Foreskin keratinocyte (primary cell): ENCODE measurements at places on chromosomes 3 and 15.

DNA sequence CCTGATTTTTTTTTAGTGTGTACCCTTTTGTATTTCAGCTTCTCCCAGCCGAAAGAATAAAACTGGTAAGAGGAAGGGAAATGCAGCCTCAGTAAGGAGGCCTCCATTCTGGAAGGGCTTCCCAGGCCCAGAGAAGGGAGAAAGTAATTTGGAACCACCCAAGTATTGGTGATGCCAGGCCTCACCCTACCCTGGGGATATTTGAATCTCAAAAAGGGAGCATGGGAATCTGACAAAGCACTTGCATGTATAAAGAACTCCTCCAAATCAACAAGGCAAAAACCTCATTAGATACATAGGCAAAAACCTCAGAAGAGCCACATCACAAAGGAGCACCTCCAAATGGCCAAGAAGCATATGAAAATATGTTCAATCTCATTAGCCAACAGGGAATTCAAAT lies 68.8 kb upstream of the GLCE start:
- peak; percentile 34 for DNase-seq

GRCh38 chr3:53264718-53265117 lies 8.9 kb upstream of the TKT start:
- DNase-seq: no peak

- DNase-seq: peak; percentile 83
Measured at GRCh38 chr3:27311400-27311799, 57.8 kb downstream of the NEK10 start.

GRCh38 chr15:83559310-83559966 lies 94.5 kb upstream of the ADAMTSL3 start:
- DNase-seq: peak; percentile 43

- no peak for DNase-seq
Measured at GRCh38 chr15:39587731-39588530, 7.1 kb downstream of the THBS1 start.

GRCh38 chr3:116019254-116019763 lies 396.0 kb downstream of the GAP43 start:
- no peak for DNase-seq

DNA sequence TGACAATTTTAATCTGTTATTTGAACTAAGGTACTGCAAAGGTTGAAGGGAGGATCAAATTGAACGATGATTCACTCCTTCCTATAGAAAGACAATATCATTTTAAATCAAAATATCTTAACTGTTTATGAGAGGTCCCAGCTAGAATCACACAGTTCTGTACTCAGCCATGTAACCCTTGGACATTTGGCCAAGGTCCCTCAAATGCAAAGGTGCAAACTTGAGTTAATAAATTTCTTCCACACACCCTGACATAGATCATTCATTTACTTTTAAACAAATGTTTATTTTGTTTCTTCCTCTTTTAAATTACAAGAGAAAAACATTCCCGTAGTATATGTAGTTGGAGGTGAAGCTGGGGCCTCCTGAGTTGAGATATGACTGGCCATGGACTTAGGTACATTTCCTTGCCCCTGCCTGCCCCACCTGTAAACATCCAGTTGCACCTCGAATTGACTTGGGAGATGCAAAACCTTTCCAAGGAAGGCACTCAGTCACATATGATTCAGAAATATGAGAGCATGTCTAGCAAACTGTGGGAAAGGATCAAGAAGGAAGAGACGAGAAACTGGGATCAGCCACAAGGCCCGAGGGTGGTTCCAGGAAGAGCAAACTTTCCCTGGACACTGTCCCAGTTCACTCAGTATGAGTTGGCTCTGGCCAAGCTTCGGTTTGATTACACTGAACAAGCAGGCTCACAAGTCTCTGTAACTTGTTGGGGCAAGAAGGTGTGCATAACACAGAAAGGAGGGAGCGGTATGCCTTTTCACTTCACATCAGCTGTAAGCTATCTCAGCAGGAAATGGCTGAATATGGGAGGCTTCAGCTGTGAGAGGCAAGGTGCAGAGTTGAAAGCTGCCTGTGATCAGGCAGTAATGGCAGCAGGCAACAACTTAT lies 6.7 kb downstream of the TNFSF10 start:
- DNase-seq: peak; percentile 100

DNA sequence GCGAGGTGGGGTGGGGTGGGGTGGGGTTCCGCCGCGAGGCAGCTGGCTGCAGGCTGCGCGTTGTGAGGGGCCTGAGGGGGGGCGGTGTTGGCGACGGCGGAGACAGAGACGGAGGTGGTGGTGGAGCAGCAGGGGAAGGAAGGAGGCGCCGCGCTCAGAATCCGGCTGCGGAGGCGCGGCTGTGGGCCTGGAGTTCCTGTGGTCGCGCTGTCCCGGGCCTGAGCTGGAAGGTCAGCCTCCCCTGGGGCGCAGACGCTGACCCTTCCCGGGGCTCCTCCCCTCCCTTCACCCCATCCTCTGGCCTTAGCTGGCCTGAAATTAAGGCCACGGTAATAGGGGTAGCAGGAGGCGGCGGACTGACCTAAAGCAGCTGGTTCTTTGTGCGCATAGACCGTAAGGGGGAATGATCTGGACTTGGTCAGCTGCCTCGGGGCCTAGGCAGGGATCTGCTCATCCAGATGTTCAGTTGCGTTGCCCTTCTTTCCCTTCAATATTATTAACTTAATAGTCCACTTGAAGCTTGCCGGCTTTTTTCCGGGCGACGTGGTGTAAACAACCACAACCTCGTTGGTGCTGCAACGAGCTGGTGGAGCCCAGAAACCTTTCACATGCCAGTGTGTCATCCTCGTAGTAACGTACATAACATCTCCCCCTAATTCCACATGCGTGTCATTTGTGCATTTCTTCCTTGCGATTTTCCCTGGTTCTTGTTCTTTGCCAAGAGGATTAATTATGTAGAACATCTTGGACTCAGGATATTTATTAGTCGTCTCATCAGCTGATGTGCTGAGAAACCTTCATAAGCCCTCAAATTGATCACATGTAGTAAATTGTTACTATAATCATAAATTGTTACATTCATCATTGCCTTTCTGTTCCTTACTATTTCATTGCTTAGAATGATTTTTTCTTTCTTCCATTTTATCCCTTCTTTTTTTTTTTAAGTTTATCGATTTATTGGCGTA lies 626 bp downstream of the SEC62 start:
- DNase-seq: peak; percentile 44

- DNase-seq: peak; percentile 25
Measured at GRCh38 chr15:53837263-53837662, 77.8 kb upstream of the WDR72 start.

GRCh38 chr3:142077859-142078500 lies 71.4 kb downstream of the TFDP2 start:
- DNase-seq: no peak

- no peak for DNase-seq
Measured at GRCh38 chr3:86708893-86709292, 282.1 kb downstream of the VGLL3 start.

DNA sequence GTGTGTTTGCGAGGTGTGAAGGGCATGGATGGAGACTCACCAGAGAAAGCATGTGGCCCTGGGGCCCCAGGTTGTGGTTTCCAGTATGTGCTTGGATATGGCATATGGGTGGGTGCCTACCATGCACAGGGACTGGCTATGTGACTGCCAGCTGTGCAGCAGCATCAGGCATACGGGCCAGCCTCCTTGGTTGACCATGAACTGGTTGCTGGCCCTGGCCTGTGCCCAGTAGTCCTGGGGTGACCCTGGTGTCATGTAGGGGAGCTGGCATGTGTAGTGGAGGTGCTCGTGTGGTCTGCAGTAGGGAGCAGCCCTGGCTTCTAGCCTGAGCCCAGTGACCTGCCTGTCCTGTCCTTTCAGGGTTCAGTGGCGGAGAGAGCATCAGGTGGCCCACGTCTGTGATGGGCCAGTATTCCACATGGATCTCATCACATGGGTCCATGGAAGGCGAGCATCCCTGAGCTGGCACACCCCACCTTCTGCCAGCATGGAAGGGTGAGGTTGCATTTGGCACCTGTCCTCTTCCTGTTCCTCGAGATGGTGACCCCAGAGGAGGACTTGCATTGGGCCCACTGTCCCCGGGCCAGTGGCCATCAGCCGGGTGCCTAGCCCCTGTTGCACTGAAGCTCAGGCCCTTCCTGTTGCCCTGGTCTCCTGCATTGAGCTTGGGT lies 228.9 kb downstream of the SNRPN start:
- no peak for DNase-seq

- DNase-seq: peak; percentile 68
Measured at GRCh38 chr15:85482894-85483293, 102.5 kb downstream of the AKAP13 start.

GRCh38 chr15:93019090-93019489 lies 69.9 kb downstream of the RGMA start:
- no peak for DNase-seq

DNA sequence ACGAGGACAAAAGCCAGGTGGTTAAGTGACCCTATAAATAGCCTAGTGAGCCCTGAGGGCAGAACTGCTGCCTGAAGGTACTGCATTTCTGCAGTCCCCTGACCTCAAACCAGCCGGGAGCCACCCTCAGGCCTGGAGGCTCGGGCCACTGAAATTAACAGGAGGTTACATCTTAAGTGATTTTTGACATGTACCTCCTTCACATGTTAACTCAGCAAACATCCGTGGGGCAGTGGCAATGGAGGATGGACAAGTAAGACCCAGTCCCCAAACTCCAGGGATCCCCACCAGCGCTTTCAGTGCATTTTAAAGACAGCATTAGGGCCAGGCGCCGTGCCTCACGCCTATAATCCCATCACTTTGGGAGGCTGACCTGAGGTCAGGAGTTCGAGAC lies 26.2 kb downstream of the PSTPIP1 start:
- DNase-seq: no peak

DNA sequence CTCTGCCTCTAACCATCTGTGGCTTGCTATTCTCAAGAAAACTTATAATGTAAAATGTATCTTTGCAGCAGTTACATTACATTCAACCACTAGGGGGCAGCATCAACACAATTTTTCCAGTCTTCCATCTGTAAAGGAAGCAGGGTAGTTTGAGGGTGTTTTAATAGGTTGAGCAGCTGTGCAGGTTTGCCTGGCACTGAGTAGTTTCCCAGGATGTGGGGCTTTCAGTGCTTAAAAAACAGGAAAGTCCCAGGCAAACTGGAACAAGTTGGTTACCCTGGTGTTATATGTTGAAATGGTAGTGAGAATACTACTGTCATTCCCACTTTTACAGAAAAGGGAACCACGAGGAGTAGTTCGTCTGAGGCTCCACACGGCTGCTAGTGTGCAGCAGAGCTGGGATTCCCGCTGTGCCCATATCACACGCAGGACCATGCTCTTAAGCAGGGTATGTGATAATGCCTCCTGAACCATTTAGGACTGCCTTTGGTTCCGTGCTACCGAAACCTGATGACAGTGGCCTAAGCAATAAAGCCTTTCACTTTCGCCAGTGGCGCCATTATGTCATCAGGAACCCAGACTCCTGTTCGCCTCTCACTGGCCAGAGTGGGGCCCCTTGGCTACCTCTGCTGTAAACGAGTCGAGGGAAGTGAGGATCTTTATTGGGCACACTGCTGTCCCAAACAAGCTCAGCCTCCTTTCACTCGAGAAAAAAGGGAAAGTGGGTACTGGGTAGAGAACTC lies 64.7 kb upstream of the ZBTB38 start:
- peak; percentile 70 for DNase-seq

DNA sequence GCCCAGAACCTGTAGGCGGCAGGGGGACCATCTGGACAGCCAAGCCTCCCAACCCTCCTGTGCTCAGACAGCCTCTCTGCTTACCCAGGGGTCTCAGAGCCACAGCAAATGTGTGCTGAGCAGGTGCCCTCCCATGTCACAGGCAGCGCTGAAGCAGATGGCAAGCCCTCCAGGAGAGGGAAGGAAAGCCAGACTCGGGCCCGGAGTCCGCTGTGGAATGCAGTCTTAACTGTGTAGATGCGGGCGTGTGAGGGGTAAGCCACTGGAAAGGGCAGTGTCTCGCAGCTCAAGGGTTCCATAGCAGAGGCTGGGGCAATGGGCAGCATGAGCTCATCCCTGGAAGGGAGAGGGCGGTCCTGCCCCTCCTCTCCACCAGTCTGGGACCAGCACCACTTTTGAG lies 45.6 kb downstream of the UMPS start:
- DNase-seq: no peak

DNA sequence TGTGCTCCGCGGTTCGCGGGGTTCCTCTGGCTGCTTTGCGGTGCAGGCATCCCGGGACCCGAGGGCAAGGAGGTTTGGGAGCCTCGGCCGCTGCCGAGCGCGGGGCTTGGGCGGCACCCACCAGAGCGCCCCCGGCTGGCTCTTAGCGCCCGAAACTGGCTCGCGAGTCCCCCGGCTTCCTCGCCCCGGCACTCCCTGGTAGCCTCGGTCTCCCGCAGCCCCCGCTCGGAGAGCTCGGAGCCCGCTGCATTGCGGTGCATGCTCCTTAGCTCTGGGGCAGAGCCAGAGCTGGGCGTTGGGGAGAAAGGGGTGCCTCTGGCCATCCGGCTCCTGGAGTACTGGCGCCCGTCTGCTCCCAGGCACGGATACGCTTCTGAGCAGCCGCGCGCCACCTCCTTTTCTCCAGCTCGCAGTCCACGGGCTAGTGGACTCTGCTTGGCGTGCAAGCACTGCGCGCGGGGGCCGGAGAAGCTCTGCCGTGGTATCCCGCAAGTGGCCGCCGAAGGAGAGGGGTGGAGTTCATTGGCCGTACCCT lies 753 bp downstream of the EPHB1 start:
- peak; percentile 38 for DNase-seq

DNA sequence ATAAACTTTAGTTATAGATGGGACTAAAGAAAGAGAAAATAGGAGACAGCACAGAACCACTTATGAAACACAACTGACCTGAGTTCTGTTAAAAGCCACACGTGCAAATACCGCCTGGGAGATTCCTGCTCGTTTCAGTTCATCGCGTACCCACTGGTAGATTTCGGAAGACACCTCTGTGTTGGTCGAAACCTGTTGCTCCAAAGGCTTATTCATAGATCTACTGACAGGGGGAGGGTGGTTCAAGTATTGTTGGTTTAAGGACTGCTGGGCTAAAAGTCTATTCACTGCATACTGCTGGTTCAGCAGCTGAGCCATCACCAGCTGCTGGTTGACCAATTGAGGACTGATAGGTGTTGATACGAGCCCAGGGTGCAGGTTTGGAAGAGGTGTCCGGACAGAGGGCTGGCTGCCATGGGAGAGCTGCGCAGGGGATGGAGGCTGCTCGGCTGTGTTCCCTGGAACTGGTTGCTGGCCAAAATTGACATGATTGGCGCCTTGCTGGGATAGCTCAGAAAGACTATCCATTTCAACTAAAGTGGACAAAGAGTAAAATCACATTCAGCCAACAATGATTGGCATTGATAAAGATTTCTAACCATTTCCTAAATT lies 30.6 kb downstream of the SATB1 start:
- no peak for DNase-seq

DNA sequence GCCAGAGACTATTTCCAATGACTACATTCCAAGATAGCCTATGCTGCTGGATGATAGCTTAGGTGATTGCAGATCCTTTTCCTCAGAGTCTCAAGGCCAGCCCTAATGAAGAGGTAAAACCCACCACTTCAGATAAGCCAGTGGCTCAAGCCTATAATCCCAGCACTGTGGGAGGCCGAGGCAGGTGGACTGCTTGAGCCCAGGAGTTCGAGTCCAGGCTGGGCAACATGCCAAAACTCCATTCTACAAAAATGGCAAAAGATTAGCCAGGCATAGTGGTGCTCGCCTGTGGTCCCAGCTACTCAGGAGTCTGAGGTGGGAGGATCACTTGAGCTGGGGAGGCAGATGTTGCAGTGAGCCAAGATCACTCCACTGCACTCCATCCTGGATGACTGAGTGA lies 495.3 kb downstream of the ZIC1 start:
- no peak for DNase-seq
